ENCODE measurements at places on chromosomes 1 and 21. TPM values are rescaled to one million over a fixed set of nuclear protein-coding genes. Genes with fewer than 3 reads are reported as not detected.

Gene ADAMTS4
- total RNA-seq = 6.8 TPM

DNA sequence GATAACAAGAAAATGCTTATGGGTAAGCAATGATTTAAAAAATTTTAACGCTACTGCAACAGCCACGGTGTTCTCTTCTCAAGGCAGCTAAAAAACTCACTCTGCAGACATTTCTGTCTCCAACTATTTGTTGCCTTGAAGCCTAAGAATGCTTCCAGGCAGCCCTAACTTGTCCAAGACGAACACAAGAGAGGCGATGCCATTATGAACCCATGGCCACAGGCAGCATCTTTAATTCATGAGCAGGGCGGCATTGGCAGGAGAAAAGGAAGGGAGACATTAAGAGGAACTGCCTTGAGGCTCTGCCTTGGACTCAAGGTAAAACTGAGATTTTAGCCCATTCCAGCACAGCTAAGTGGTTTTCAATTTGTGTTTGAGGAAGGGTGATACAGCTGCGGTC, 67.5 kb downstream of the KCND3 start:
- DNase-seq = no peak

DNA sequence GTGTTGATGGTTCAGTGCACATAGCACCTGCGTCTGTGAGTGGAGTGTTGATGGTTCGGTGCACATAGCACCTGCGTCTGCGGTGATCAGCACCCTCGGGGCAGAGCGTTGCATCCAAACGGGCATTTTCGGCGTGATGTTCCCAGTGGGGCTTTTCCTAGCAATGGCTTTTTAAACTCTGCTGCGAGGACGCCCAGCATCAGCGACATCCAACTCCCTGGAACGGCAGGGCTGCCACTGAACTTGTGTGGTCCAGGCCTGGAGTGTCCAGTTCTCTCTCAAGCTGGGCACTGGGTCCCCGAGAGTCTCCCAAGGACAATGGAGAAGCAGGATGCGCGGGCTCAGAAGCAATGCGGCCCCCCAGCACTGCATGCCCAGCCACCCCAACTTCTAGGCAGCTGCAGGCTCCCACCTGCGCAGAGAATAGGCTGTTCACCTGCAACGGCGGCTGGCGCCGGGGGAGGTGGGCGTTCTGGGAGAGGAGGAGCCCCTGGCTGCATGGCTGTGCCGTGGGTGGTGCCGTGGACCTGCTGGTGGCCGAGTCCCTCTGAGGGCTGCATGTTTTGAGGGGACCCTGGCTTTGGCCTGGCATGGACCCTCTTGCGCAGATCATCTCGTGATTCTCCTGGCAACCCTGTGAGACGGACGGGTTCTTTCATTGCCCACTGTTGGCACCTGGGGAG, 10.1 kb upstream of the C1orf174 start:
- DNase-seq = no peak

- no peak for DNase-seq
Measured at GRCh38 chr1:225685476-225686176, 32.7 kb upstream of the ENAH start.

- no peak for DNase-seq
Measured at GRCh38 chr1:96361271-96361856, 360.2 kb upstream of the PTBP2 start.

All from skin of body (tissue), 3 donors.